Esophagus mucosa (tissue), 1 donor: ENCODE measurements at places on chromosomes 4 and X.

DNA sequence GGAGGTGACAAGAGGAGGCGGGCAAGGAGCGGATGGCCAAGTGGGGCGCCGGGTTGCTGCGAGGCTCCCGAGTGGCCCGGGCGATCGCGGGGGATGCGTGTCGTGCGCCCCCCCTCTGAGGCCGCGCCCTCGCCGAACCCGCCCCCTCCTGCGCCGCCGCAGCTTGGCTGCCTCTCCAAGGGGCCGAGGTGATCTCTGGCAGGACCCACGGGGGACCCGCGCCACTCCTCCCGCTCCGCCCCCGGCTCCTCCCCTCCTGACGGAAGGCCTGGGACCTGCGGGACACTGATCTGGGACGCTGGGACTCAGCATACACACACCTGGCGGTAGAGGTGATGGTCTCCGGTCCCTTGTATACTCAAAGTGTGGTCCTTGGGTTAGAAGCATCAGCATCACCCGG is 21.9 kb upstream of the FAM47C start:
- no peak for ATAC-seq

DNA sequence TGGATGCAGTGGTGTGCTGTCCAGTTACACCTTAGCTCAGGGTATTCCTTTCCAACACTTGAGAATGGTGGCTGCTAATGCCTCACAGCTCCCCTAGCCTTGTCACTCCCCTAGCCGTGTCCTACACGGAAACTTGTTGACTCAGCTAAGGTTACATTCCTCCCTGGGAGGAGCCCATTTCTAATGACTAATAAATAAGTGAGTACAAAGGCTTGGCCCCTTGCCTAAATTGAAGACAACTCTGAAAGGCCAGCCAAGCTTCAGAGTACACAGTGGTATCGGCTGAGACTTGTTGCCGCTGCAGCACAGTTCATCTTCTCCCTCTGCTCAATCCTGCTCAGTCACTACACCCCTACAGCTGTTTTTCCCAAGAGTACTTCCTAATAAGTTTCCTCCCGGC is 21.2 kb upstream of the SLC25A31 start:
- ATAC-seq = peak; percentile 98

DNA sequence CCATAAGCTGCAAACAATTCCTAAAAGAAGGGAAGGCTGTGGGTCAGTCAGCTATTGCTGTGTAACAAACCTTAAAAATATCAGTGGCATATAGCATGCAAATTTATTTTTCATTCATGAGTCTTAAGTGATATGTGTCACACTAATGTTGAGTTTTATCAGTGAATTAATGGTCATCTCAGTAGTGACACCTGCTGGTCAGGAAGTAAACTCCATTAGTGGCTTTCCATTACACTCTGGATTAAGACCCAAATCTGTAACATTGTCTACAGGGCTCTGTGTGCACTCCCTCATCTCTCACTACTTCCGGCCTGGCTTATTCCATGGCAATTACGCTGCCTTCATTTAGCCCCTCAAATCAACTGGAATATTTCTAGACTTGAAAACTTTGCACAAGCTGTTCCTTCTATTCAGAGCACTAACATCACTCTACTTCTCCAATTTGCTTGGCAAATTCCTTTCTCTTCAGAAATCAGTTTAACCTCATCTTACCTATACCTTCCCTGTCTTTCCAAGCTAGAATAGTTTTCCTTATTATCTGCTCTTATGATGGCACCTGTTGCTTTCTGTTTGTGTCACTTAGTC is 217.3 kb upstream of the TAPT1 start:
- peak; percentile 65 for ATAC-seq

GRCh38 chr4:68576272-68577125 is at the start of gene UGT2B17:
UGT2B17 (minus strand) TSS chr4:68576322; CDS start chr4:68568484, 7,838 bp downstream.
- no peak for ATAC-seq

- peak; percentile 72 for ATAC-seq
These were observed 29.0 kb upstream of the C4orf50 start for GRCh38 chr4:6047130-6047673.

DNA sequence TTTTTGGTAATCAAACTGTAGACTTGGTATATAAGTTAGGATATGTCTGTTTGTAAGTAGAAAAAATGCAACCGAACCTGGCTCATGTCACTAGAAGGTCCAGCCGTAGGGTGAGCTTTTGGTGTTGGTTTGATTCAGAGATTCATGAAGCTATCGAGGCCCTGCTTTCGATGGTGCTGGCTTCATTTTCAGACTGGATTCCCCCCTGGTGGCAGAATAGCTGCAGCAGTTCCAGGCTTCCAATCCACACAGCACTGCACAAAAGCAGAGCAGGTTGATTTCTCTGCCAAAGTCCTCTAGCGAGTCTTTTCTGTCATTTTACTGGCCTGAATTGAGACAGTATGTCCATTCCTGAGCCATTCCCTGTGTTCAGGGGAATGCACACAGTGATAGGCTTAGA is 33.1 kb downstream of the PDK3 start:
- no peak for ATAC-seq

DNA sequence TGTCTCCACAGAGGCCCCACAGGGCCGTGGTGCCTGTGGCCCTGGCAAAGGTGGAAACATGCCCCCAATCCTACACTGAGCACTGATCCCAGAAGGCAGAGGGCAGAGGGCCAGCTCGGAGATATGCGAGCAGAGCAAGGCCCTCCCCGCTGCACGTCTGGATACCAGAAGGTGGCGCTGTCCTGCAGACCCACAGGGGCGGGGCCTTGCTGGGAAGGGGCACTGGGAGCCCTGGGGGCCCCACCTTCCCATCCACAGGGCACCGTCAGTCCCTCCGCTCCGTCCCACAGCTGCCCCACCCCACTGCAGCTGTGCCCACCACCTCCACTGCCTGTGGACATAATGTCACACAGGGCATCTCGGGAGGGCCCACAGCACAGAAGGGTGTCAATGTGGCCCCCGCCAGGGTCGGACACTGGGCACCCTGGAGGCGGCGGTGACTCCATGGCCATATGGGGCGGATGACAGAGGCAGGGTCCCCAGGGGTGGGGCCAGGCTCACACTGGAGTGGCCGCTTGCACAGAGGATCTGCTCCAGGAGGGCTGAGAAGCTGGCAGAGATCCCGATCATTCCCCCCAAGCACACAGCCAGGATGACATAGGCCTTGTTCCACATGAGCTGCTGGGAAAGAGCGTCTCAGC is 4.8 kb downstream of the SLC49A3 start:
- peak; percentile 7 for ATAC-seq

- ATAC-seq = no peak
These were observed 61.2 kb downstream of the GAB1 start for GRCh38 chr4:143397887-143398286.

- ATAC-seq = no peak
These were observed 856.8 kb downstream of the STIM2 start for GRCh38 chr4:27717431-27717755.

GRCh38 chrX:153689654-153690465 is 2.1 kb downstream of the SLC6A8 start:
- ATAC-seq = peak; percentile 19

- no peak for ATAC-seq
These were observed 146.4 kb upstream of the NOCT start for GRCh38 chr4:138869165-138869564.

DNA sequence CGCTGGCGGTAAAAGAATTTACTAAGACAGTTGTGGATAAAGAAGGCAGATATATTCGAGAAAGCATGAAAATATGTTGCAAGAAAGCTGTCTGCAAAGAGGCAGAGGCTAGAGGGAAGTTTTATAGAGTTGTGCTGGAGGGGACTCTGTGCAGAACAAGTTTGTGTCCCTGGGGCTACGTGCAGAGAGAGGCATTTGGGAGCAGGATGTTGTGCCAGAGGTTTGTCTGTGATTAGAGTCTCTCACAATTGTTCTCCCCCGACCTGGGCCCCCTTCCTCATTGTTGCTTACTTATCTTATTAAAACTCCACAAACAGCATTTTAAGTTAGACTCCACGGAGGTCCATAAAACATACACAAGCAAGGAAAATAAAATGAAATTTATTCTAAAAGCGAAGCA is 831.3 kb downstream of the NLGN4X start:
- ATAC-seq = no peak

DNA sequence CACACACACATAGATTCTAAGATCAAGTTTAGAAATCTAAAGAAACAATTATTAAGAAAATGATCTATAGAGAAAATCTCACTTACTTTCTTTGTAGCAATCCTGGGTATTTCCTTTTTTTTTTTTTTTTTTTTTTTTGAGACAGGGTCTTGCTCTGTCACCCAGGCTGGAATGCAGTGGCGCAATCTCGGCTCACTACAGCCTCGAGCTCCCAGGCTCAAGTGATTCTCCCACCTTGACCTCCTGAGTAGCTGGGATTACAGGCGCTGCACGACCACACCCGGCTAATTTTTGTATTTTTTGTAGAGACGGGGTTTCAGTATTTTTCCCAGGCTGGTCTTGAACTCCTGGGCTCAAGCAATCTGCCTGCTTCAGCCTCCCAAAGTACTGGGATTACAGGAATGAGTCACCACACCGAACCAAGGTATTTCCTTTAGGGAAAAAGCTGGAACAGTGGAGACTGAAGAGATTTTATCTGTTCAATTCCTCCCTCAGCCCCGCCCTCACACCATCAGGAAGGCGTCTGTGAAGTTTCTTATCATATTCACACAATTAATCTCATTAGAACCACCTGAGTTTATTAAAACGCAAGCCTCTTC is at the start of gene TRIML2:
Gene TRIML2, minus strand, starts transcription at position 447 of the 599 bp plus-strand sequence. CDS start 4,235 bp downstream, outside the sequence.
- no peak for ATAC-seq
